Lung microvascular endothelial cell (primary cell): ENCODE measurements at places on chromosomes 5 and 9.

- no peak for DNase-seq
These were observed 17.1 kb upstream of the CDC23 start for GRCh38 chr5:138230261-138230660.

DNA sequence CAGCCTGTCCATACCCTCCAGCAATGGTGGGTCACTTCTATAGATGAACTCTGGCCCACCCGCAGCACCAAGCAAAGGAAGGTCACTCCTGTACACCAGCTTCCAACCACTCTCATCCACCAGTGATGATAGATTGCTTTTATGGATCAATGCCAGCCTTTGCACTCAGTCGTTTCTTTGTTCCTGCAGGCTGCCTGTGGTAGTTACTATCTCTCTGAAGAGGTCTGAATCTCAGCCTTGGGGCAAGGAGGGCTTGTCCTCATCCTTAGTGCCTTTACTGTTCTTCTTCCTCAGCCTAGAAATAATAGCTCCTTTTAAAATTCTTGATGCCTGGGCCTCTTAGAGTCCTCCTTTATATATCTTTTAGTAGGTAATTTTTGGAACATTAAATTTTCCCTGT is 100.8 kb downstream of the TMC1 start:
- peak; percentile 22 for DNase-seq

DNA sequence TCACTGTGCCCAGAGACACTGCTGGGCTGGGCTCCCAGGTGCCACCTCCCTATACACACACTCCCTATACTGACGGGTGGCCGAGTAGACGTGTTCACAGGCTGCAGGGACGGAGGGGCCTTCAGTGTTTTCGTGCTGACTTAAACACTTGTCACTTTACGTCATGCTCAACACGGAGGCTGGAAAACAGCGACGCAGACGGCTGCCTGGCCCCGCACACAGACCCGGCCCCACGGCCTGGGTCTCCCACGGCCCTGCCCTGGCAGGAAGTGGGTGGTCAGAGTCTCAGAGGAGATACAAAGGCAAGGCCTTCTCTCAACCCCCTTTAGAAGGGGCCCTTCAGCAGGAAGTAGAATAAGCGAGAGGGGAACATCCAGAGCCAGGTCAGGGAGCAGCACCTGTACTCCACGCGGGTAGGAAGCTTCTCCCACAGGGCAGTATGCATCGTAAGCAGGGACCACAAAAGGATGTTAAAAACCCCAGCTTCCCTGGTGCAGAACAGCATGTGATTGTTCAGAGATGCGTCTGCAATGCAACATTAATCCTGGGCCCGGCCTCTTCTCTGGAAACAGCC is 11.9 kb upstream of the TBC1D9B start:
- DNase-seq = no peak

DNA sequence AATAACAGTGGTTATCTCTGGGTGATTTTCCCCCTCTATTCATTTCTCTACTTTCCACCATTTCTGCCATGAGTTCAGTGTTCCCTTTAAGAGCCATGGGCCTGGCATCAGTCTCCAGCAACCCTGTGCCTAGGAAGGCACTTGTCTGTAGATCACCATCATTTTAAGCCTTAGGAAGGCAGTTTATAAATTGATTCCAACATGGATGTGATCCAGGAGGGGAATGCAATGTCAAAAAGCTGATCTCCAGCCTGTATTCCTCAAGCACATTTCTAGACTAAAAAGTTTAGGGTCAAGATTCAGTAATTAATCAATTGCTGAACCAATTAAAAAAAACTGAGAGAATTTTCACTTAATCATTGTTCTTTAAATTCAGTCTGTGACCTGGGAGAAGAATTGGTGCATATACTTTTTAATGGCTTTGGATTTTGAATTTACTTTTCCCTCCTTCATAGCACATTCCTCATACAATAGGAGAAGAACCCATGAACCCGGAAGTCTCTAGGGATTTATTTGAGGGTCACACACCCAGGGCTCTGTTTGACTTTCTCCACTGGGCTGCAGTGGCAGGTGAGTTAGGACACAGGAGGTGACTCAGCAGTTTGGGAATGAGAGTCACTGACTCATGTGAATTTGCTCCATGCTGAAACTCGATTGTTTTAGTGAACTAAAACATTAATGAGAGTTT is 6.1 kb upstream of the ERMP1 start:
- peak; percentile 66 for DNase-seq

DNA sequence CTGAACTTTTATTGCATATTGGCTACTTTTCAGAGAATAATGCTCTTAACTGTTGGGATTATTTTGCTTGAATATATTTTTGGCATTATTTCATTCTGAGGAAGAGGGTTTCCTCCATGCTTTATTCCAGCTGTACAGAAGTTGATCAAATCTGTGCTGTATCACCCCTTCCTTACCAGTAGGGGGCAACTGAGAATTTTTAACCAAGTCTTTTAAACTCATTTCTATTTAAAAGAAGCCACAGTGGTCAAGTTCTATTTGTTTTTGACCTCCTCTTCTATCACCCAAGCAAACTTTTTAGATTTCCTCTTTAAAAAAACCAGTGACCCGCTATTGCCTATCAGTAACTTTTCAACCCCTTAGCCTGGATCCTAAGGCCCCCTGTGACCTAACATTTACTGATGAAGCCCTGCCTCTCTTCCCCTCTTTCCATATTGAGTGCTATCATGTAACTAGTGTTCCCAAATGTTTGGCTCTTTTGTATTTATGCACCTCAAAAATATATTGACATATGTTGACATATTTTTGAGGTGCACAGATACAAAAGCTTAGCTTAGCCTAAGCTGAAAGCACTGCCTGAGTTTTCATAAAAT is 80.6 kb downstream of the FBXO4 start:
- DNase-seq = peak; percentile 21

- peak; percentile 67 for DNase-seq
These were observed 6.7 kb downstream of the NRARP start for GRCh38 chr9:137295238-137295811.

- no peak for DNase-seq
These were observed 63.9 kb downstream of the CETN3 start for GRCh38 chr5:90345684-90346083.

DNA sequence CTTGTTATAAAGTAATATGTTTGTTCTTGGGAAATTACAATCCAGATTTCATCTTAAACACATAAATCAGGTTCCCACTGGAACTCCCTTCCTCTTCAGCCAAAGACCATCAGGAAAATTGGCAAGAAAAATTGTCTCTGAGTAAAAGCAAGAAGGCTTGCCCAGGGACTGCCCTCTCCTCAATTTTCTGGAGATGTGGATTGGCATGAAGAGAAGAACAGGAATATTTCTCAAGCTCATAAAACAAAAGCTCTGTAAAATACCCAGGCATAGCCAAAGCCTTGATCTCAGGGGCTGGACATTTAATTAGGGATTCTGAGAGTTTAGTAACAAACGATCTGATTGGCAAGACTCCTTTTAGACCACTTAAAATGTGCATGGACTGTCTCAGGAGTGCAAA is 223.4 kb downstream of the ZNF608 start:
- no peak for DNase-seq

- DNase-seq = no peak
These were observed 13.1 kb downstream of the C9orf85 start for GRCh38 chr9:71924576-71924975.

DNA sequence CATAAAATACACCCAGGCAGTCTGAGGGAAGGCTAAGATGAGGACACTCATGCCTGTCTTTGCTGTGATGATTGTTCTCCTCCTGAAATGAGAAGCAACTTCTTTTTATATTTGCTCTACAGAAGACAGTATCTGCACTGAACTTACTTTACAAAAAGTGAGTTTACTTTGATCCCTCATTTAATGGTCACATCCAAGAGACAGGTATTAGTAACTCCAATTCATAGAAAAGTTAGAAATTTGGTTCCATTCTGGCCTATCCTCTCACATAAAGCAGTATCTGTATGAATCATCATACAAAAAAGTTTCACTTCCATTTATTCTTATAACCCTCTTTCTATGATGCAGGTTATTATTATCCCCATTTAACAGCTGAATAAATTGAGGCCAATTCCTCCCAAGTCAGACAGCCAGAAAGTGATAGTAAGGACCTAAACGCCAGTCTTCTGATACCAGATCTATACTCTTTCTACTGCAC is 15.2 kb downstream of the TSTD2 start:
- DNase-seq = no peak

DNA sequence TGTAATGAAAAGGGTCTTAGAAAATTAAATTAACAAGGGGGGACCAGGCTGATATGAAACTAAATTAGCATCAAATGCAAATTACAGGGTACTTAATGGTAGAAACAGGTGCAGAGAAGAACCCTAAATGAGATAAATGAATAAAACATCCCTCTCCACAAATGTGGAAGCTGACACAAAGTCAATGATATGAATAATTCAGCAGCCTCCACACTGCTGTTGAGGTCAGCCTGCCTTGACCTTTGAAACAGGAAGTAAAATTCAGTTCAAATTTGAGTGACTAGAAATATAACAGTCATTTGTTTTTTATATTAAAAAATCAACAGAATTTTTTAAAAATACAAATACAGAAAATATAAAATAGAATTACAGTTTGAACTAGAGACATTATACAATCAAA is 40.0 kb downstream of the EBF1 start:
- DNase-seq = no peak

- peak; percentile 71 for DNase-seq
These were observed 13.0 kb upstream of the ABLIM3 start for GRCh38 chr5:149128023-149128875.

DNA sequence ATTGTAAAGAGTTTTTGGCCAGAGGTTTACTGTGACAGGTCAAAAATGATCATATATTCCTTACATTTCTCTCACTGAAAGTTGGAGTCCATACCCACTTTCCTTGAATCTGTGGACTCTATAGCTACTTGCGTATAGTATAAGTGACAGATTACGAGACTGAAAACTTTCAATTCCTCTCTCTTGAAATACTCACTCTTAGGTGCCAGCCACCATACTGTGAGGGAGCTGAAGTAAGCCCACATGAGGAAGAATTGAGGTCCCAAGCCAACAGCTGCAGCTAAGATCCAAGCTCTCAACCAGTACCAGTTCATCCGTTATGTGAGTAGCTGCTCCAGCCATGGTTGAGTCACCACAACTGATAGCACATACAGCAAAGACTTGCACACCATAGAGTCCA is 128.1 kb upstream of the FAM174A start:
- DNase-seq = no peak

- DNase-seq = no peak
These were observed 68.6 kb upstream of the IRX4 start for GRCh38 chr5:1951165-1951816.

GRCh38 chr9:123338710-123339665 is 17.0 kb upstream of the CRB2 start:
- peak; percentile 36 for DNase-seq

GRCh38 chr5:134846641-134846960 is 833 bp downstream of the C5orf24 start:
- DNase-seq = peak; percentile 40

GRCh38 chr5:179923436-179923835 is 15.7 kb upstream of the TBC1D9B start:
- no peak for DNase-seq

- peak; percentile 86 for DNase-seq
These were observed 48.6 kb downstream of the UGCG start for GRCh38 chr9:111945216-111945615.

- peak; percentile 70 for DNase-seq
These were observed 33.7 kb downstream of the LHX2 start for GRCh38 chr9:124045076-124045829.

DNA sequence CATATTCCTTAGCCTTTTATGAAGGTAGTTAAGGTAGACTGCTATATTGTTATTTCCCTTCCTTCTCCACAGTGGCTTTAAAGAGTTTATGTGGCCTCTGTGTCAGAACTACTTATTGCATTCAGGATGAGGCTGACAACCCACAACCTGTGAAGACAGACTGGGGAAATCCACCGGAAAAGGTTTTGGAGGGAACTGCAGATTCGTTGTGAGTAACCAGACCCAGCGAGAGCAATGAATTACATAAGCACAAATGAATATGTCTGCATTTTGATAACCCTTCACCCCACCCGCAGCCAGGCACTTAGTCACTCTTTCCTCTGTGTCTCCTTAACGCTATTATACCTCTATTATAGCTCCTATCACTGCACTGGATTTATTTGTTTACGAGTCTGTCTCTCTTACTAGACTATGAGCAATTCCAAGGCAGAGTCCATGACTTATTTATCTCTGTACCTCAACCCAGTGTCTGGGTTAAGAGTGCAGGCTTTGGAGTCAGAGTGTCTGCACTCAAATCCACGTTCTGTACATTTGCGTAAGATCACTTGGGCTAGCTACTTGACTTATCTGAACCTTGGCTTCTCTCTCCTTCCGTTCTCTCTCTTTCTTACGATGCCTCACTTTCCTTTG is 19.2 kb downstream of the KCTD16 start:
- DNase-seq = peak; percentile 87

DNA sequence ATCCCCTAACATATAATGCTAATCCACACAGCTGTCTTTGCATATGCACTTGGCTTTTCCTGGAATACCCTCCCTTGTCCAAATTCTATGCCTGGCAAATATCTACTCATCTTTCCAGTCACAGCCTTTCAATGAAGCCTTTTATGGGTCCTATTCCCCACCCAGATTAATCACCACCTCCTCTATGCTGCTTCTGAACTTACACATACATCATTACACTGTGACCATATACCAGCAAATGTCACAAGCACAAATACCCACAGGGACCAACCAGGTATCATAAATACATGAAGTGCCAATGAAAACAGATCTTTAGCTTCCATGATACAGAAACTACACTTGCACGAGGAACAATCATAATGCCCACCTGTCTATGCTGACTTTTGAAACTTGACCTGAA is 22.3 kb downstream of the LPAR1 start:
- DNase-seq = no peak

- DNase-seq = peak; percentile 79
These were observed 173.0 kb upstream of the DAPK1 start for GRCh38 chr9:87324613-87325194.
